Psoas muscle (tissue), 8 donors: ENCODE measurements at places on chromosomes 7 and 10. TPM values are rescaled to one million over a fixed set of nuclear protein-coding genes. Genes with fewer than 3 reads are reported as not detected.

GRCh38 chr7:673681-674453, 52.6 kb upstream of the DNAAF5 start:
- no peak for DNase-seq

The ERLIN1 gene
- polyA plus RNA-seq, result 14.3 TPM

The ENO4 gene
- polyA plus RNA-seq, result not detected

The TUBB8 gene
- polyA plus RNA-seq, result not detected

DNA sequence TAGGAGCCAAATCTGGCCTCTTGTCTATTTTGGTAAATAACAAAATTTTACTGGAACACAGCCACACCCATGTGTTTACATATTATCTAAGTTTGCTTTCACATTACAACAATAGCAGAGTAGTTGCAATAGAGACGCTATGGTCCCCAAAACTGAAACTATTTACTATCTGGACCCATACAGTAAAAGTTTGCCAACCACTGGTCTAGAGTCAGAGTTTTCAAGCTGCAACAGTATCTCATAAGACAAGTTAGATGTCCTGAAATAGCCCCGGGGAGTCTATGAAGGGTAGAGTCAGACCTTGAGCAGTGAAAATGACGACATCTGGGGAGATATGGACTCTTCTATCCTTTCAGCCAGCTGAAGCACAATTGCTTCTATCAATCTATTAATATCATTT, 74.2 kb downstream of the CTNNA3 start:
- DNase-seq, result no peak
